ENCODE measurements at places on chromosomes 2 and 18.

GRCh38 chr2:158667586-158667985, 127.5 kb upstream of the DAPL1 start:
- DNase-seq = peak; percentile 56

- no peak for DNase-seq
These were observed 85.3 kb downstream of the CDK15 start for GRCh38 chr2:201891676-201892075.

- no peak for DNase-seq
These were observed 99.9 kb upstream of the ZNF236 start for GRCh38 chr18:76722224-76723061.

DNA sequence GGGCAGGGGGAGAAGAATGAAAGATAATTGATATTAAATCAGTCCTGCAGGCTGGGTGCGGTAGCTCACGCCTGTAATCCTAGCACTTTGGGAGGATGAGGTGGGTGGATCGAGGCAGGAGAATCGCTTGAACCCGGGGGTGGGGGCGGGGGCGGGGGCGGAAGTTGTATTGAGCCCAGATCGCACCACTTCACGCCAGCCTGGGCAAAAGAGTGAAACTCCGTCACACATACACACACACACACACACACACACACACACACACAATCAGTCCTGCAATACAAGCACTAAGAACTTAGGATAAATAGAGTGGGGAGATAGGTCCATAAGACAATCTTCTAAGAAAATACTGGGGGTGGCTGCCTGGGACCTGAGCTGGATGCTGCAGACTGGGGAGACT, 15.1 kb upstream of the PKDCC start:
- DNase-seq = no peak

- DNase-seq = no peak
These were observed 223.3 kb upstream of the STON1 start for GRCh38 chr2:48306409-48307284.

DNA sequence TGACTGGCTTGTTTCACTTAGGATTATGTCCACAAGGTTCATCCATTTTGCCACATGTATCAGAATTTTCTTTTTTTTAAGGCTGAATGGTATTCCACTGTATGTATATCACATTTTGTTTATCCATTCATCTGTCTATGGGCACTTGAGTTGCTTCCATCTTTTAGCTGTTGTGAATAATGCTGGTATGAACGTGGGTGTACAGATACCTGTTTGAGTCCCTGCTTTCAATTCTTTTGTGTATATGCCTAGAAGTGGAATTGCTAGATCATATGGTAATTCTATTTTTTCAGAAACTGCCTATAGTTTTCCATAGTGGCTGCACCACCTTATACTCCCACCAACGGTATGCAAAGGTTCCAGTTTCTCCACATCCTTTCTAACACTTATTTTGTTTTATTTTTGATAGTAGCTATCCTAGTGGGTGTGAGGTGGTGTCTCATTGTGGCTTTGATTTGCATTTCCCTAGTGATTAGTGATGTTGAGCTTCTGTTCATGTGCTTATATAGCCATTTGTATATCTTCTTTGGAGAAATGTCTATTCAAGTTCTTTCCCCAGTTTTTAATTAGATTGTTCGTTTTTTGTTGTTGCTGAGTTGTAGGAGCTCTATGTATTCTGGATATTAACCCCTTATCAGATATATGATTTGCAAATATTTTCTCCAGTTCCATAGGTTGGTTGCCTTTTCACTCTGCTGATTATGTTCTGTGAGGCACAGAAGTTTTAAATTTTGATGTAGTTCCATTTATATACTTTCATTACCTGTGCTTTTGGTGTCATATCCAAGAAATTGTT, 40.7 kb downstream of the TTC39C start:
- DNase-seq = no peak

- DNase-seq = no peak
These were observed 39.5 kb upstream of the TACR1 start for GRCh38 chr2:75238670-75239330.

DNA sequence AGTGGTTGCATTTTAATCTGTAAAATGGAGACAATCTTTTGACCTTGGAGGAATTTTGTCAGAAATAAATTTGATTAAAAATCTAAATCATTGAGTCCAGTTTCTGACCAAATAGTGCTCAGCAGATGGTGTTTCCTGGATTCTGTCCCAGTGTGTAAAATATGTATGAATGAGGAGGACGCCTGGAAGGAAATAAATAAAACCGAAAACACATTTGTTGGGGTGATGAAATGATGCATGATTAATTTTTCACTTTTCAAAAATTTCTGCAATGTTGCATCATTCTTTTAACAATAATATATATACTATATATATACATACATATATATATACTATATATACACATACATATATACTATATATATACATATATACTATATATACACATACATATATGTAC, 261.1 kb upstream of the TRIB2 start:
- DNase-seq = no peak
